ENCODE measurements at places on chromosomes 12 and 14.

- DNase-seq = no peak
Observed at GRCh38 chr12:46553266-46553665, 180.7 kb upstream of the SLC38A2 start.

- no peak for DNase-seq
Observed at GRCh38 chr12:49827051-49827400, 1.2 kb downstream of the NCKAP5L start.

GRCh38 chr12:80846952-80847351 is 90.8 kb downstream of the LIN7A start:
- no peak for DNase-seq

DNA sequence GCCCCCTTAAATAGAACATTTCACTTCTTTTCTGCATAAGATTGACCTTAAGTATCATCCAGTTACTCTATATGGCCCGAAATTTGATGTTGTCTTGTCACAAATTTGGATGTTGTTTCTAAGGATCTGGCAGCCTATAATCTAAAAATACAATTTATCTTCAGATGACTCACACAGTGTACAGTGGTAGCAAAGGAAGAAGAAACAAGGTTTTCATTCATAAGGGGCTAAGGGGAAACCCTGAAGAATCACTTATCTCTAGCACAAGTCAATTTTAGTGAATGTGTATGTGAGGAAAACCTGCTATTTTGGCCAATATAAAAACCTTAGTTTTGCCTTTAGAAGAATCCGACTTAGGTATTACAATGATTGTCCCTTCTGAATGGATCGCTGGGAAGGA is 606.3 kb upstream of the LRFN5 start:
- no peak for DNase-seq

GRCh38 chr12:61070640-61071414 is 1189.4 kb upstream of the USP15 start:
- DNase-seq = no peak

- DNase-seq = no peak
Observed at GRCh38 chr14:96263347-96264199, 7.6 kb downstream of the BDKRB1 start.

GRCh38 chr12:130944878-130945277 is 8.8 kb upstream of the ADGRD1 start:
- no peak for DNase-seq

DNA sequence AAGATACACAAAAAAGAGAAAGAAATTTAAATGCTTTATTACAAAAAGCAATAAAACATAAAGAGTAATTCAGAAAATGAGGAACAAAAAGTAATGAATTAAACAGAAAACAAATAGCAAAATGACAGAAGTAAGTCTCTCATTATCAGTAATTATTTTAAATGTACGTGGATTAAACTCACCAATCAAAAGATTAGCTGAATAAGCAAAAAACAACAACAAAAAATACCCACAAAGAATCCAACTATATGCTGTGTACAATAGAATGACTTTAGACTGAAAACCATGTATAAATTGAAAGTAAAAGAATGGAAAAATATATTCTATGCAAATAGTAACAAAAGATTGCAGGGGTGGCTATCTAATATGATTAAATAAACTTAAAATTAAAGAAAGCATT is 1006.8 kb downstream of the SLC16A7 start:
- no peak for DNase-seq

GRCh38 chr12:123143736-123144461 is 7.0 kb downstream of the PITPNM2 start:
- no peak for DNase-seq

DNA sequence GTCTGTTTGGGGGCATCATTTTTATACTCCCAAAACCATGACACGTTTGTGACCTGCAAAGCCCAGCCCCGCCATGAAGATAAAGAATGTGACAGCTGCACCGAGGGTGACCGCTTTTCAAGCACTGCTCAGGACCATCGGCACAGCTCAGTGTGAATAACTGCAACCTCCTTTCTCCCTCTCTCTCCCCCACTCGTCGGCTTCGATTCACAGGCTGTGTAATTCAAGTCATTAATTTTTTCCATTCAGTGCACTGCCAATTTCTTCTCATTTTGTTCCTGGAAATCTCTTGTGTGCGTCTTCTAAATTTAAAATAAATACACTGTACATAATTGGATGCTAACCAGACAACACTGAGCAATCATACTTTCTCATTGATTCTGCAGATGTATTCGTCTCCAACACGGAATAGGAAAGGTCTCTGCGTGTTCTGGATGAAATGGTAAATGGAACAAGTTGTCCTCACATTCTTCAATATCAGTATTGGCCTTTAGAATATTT is 260.8 kb downstream of the TTC8 start:
- no peak for DNase-seq

DNA sequence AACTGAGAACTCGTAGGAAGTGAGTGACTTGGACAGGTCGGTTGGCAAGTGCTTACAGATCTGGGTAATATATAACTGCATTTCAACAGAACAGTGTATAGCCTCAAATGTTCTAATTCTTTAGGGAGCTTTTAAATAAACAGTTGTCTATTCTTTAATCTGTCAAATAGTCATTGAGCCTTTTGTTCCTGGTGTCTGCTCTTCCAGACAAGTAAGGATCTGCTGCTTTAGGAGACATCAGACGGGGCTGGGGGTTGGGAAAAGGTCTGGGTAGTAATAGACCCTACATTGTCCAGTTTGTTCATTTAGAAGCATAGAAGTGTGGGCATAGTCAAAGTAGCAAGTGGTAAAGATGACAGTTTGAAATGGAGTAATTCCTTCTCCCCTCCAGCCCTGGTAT is 2.0 kb downstream of the PTPN11 start:
- no peak for DNase-seq

GRCh38 chr12:96989916-96990315 is 82.9 kb downstream of the NEDD1 start:
- no peak for DNase-seq

DNA sequence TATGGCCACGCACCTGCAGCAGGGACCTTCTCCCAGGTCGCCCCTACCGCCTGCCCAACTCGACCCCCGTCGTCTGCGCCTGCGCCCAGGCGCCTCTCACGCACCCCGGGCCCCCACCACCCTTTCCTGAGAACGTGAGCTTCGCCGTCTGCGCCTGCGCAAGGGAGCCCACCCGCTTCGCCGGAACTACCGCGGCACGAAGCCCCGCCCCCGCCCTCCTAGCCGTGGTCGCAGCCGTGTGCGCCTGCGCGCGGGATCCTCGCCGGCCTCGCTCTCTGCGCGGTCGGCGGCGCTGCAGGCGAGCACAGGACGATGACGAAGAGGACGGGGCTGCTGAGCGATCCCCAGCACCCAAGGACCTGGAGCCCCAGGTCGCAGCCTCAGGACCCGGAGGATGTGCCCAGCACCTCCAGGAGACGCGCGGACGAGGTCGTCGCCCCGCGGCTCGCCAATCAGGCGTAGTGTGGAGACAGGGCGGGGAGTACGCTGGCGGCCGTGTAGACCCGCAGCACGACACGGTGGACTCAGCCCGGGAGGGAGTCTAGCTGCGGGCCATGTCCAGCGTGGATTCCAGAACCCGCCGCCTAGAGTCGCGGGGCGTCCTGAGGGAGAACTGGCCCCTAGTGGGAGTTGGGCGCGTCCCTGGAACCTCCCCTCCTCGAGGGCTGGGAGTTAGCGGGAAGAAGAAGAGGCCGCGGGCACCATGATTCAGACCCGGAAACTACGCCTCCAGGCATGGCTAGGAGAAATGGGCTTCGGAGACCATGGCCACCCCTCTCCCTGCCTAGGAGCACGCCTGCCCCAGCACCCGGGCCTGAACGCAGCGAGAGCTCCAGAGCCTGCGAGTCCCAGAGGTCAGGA is 1120.8 kb upstream of the TMEM132C start:
- peak; percentile 37 for DNase-seq

- DNase-seq = no peak
Observed at GRCh38 chr12:80553316-80553715, 109.3 kb downstream of the PTPRQ start.

DNA sequence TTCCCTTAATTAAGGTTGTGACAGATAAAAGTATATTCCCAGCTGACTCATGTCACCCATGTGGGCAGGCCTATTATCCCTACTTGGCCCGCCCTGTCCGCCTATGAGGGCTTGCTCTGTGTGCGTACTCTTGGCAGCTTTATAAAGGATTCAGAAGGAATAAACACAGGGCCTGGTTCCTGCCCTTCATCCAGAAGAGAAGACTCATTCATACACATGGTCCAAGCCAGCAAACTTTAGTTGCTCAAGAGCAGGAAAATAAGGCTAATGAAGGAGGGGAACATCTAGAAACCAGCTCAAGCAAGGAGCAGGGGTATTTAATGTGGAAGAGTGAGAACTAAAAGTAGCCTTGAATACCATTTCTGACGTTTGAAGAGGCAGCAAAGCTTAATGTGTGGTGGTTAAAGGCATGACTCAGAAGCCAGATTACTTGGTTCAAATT is 141.9 kb downstream of the CRADD start:
- DNase-seq = no peak

DNA sequence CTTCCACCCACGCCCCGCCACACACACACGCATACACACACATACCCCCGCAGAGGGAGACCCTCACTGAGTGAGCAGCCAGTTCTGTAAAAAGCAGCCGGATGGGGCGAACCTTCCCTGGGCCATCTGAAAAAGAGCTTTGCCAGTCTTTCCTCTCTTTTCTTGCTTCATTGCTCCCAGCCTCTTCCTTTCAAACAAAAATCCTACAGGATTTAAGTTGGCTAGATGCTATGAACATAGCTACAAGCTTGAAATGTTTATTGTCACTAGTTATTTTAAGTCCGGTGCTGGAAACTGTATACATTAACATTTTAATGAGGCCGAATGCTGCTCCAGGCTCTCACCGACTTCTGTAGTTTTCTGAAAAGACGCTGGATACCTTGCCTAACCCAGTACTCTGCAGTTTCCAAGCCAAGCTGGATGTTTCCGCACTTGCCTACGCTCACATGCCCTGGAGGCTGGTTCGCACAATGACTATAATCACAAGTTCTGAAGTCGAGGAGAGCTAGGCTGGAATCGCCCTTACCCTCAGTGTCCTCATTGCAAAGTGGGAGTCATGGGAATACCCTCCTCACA is 39.2 kb downstream of the LTBP2 start:
- no peak for DNase-seq

DNA sequence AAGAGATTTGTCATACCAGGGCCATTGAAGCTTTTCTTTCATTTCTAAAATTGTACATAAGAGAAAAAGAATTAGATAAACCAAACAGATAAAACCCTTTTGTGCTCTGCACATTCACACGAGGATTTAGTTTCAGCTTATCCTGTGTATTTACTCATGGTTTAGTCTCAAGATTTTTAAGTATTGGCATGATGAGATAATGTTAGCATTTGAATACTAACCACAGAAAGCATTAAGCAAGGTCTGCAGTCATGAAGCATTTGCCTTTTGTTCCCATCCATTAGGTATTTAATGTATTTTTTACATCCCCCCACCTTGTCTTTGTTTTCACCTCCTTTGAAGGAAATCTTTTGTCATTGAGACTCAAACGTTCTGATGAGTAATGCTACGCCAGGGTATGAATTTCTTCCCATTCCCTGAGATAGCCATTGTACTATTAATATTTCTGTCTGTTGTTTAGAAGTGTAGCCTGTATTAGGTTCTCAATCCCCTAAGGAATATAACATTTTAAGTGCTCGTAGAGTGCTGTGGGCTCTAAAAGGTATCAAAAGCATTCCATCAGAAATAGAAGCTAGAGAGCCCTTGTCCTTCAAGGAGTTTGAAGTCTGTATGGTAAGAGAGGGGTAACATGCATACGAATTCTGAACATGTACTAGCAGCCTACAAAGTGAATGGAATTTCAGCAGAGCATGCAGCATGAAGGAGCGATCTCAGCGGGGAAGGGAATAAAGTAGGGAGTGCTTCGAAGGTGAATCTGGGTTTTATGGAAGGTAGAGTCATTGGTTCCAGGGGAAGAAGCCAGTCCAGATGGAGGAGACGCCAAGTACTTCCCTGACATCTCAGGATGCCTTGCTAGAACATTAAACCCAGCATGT is 22.3 kb downstream of the CRADD start:
- DNase-seq = no peak

DNA sequence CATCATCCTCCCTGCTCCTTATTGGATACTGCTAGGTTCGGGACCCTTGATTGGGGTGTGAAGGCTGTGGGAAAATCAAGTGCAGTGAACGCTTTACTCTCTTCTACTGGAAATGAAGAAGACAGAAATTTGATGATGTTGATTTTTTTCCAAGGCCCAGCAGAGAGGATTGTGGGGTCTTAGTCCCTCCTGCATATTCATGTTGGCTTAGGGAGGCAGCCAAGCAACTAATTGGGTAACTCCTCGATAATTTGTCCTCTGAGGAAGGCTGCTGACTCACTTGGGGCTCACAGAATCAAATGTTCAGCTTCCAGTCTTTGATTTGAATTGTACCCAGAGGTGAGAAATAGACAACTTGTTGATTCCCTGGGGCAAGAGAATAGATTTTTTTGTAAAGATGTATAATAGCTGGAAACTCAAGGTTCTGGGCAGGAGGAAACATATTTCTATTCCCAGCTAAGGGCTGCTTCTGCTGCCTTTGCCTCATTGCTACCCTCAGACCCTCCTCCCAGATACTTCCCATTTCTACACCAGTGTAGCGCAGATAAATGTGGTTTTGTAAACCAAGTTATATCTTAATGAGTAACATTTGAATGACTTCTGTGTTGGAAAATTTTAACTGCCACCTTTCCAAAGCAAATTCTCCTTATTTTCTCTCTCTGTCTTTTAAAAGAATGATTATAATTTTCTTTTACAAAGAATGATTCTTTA is 21.7 kb downstream of the NEUROD4 start:
- DNase-seq = no peak

DNA sequence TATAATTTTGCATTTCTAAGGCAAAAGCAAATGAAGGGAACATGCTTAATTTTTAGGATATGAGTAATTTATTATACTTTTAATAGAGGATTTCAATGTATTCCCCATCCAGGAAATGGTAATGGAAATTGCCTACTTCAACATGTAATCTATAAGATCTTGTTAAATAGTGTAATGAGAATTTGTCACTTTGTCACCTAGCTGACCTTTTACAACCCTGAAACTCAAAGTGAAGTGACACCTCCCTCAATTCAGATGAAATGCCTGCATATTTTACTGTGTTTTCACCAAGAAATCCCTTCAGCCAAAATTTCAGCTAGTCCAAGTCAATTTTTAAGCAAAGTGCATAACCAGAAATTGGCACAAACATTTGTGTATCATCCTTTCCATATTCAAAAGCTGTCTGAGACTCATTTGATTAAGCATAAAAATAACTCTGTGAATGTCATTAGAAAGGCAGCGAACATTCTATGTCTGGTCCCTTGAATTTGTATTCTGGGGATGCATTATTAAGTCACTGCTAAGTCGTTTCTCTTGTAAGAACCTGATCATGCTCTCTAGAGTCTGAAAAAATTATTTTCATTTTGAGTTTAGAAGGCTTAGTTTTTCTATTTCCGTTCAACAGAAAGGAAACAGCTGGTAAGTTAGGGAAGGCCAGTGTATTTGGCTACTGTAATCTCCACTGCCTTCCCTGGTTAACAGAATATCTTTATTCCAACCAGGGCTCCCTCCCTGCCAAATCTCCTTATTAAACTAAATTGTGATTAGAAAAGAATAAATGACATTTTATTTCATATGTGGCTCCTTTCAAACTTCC is 100.8 kb downstream of the IGF1 start:
- DNase-seq = no peak

All from CD8-positive, alpha-beta memory T cell (primary cell).